ENCODE measurements at places on chromosomes 4 and X.

DNA sequence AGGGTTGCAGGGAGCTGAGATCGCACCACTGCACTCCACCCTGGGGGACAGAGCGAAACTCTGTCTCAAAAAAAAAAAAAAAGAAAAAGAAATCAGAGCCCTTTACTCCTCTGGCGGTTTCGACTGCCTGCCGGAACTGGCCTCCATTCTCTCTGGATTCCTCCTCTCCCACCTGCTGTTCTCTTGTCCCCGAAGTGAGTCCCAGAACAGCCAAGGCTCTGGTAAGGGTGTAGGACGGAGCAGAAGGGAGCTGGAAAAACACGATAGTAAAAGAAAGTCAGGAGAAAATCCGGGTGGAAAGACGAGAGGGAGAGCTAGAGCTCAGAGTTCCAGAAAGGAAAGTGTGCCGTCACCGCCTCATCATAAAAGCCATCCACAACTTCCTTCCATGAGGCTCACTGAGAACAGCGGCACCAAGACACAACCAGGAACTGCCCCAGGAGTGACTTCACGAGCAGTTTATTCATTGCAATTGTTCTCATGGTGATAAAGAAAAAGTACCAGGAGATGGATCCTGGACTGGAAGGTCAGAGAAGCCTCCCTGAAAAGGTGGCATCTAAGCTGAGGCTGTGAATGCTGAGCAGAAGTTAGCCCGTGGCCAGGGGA is 12.3 kb downstream of the TLR3 start:
- no peak for DNase-seq

- no peak for DNase-seq
Measured at GRCh38 chr4:149891426-149891825, 75.8 kb upstream of the IQCM start.

GRCh38 chr4:173301518-173302201 is 32.5 kb downstream of the HMGB2 start:
- DNase-seq, result no peak

DNA sequence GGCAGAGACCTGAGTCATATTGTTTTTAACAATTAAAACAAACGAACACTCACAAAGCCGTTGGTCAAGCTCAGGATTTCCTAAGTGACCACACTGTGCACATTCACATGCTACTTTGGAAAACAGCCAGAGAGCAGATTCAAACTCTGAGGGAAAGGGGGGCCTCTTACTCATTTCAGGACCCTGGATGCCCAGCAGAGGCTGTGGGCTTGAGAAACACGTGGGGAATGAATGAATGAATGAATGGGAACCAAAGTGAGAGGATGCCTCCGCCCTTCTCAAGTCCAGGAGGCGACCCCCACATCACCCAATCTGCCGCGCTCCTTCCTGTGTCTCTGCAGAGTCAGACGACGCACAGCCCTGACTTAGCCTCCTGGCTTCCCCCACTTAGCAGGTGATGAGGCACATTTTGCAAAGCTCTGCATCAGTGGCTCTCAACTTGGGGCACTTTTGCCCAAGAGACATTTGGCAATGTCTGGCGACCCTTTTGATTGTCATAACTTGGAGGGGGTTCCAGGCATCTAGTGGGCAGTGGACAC is 76.0 kb downstream of the ABLIM2 start:
- no peak for DNase-seq

DNA sequence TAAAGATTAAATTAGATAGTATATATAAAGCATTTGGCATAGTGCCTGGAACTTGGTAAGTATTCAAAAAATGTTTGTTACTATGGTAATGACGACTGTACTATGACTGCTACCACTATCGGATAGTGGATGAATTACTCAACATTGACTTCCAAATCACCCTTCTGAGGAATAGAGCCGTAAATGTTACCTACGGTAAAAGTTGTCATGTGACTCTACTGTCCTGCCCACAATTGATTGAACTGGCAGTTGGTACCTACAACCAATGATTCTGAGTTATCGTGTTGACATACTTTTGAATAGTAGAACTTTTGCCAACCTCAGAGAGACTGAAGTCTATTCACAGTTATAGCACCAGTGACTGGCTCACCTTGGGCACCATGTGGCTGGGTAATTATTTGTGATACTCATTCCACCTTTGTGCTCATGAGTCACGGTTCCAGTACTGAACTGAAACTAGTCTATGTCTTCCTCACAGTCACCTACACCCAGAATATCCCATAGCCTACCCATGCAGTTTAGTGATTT is 185.5 kb upstream of the PITX2 start:
- no peak for DNase-seq

DNA sequence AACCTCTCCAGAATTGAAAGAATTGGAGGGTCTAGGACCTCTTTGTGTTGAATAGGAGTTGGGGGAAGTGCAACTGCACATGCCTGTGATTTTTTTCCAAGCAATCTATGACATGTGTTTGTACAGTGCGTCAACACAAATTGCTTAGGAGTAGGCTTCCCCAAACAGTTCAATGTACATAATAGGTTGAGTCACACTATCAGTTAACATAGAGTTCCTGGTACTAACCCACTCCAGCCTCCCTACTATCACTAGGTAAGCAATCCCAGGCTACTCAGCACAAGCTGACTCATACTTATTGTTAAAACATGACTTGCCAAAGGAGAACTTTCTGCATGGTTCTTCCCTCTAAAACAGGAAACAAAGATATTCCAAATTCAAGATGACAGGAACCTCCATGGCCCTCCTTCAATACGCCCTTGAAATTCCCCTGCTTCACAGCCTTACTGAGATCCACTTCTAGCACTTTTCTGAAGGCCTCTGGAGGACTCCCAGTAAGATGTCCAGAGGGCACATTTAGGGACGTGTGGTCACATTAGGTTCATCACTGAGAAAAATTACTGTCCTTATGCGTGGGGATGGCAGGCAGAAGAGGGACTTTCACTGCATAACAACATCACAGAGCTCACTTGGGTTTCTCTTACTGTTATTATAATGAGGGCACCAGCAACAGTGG is 8.4 kb upstream of the VSIG1 start:
- DNase-seq, result no peak

DNA sequence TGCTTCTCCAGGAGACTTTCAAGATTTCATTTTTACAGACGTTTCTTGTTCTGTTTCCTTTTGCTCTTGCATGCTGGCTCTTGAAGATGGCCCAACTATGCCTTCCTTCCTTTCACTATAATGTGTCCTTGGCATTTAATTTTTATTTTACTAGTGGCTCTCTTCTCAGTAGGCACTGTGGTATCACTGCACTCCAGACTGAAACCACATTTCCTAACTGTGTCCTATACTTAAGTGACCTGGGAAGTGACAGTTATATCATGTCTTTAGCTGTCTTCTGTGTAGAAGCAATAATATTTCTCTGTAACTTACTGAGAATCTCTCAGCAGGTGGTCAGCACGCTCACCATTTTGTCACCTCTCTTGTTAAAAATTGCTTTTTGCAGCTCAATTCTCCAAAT is 168.9 kb downstream of the IL1RAPL1 start:
- DNase-seq, result no peak

DNA sequence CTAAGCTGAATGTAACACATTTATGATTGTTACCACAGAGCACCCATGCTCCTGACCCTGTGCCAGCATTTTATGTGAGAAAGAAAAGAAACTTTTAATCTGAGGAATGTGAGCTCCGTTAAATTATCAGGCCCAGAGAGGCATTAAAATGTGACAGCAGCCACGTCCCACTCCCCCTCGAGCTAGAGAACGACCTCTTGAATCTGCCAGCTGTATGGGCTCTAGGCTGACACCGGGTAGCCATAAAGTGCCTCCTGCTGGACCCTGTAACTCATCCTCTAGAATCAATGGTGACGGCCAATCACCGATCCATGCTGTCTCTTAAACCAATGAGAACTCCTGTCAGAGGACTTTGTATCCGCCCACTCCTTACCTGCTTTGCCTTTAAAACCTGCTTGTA is 110.2 kb upstream of the ADRA2C start:
- no peak for DNase-seq

DNA sequence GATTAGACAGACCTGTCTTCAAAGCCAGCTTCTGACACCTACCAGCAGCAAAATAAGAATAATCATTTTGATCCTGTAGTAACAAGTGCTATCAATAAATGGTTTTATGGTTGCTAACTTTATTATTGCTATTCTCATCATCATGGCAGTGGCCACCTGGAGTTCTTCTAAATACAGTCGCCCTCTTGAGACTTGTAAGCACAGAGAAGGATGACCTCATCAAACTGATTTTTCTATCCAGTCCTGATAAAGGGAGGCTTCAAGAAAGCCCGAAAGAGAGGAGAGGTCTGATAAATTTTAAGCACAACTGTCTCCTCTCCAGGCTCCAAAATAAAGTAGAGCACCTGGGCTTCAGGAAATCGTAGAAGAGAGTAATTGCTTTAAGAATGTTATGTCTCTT is 286.4 kb downstream of the USP46 start:
- no peak for DNase-seq

DNA sequence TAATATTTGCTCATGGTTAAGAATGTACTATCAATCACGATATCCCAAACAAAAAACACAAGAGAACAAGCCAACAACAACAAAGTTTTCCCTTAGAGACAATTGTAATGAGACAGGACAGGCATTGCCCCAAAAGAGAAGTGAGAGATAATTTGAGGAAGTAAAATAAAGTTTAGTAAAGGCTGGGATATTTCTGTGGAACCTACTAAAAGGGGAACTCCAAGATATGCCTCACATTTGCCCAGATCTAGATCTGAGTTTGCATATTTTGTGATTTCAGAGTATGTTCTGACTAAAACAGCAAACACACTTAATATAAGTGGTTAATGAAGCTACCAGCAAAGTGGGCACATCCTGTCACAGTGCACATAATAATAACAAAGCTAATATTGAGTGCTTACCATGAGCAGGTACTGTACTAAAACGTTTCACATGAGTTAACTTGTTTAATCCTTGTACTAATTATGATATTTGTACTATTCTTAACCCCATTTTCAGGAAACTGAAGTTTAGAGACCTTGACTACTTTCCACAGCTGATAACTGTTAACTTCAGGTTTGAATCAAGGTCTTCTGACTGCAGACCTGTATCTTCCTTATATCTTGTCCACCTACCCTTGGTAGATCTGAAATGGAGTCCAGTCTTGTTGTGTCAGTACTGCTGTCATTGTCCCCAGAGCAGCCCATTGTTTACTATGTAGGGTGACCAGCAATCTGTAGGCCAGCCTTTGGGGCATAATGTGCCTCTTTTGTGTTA is 26.0 kb upstream of the BMP2K start:
- no peak for DNase-seq

DNA sequence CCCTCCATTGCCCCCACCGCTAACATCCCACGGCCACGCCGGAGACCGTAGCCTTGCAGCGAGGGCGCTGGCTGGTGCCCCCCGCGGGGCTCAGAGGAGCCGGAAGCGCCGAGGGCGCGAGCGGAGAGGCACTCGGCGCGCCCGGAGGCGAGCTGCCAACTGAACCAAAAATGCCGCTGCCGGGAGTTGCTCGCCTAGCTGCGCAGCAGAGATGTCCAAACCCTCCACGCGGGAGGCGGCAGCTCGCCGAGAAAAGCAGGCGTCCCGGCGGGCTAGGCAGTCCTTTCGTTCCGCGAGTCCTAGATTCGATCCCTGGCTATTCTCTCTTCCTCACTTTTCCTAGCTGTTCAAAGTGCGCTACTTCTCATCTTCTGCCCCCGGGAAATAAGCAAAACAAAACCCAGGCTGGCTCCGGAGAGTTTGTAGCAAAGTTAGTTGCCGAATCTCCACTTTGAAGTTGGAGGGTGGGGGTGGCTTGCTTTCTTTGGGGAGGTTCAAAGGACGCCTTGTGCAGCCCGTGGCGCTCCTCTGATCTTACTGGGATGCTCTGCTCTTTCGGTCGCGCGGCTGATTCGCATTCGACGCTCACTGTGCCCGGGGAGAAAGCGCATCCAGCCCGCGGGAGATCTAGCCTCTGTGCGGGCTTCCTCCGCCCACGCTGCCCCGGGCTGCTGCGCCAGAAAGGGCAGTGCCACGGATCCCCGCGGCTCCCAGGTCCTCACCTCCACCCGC is 723 bp downstream of the NKX6-1 start:
- no peak for DNase-seq

- no peak for DNase-seq
Measured at GRCh38 chrX:39850630-39851152, 247.1 kb downstream of the BCOR start.

- DNase-seq, result no peak
Measured at GRCh38 chrX:57044245-57044644, 48.9 kb upstream of the SPIN3 start.

DNA sequence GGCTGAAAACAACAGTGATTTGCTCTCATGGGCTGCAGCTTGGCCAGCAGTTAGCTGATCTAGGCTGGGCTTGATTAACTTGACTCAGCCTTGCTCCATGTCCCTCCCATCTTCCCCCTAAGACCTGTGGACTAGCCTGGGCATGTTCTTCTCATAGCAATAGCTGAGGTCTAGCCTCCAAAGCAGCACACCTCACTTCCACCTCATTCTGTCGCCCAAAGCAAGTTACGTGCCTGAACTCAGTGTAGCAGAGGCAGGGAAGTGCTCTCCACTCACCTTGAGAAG is 62.2 kb downstream of the EVC start:
- no peak for DNase-seq

- DNase-seq, result peak; percentile 65
Measured at GRCh38 chrX:107775734-107776511, at the start of gene TSC22D3. Gene TSC22D3, minus strand, starts transcription at chrX:107775787. Its CDS starts 368 bp downstream, at chrX:107775419.

- no peak for DNase-seq
Measured at GRCh38 chrX:110257889-110258288, 60.0 kb downstream of the AMMECR1 start.

GRCh38 chrX:66015152-66015831 is 24.6 kb downstream of the VSIG4 start:
- DNase-seq, result no peak

GRCh38 chrX:109943092-109943739 is 59.7 kb upstream of the TMEM164 start:
- no peak for DNase-seq

DNA sequence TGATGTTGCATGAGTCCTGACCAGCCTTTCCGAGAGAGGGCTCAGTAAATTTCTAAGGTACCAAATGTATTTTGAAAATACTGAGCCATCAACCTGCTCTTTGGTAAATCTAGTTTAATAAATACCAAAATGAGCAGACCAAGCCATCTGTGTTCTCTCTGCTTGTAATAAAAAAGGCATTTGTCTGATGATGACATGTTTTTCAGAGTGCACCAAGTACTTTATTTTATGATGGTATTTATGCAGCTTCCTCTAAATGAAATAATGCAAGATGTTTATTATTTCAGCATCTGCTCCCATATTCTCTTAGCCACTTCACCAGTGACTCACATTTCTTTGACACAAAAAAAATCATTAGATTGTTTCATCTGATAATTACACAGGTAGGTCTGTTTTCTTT is 700.5 kb downstream of the TRIML1 start:
- DNase-seq, result no peak

DNA sequence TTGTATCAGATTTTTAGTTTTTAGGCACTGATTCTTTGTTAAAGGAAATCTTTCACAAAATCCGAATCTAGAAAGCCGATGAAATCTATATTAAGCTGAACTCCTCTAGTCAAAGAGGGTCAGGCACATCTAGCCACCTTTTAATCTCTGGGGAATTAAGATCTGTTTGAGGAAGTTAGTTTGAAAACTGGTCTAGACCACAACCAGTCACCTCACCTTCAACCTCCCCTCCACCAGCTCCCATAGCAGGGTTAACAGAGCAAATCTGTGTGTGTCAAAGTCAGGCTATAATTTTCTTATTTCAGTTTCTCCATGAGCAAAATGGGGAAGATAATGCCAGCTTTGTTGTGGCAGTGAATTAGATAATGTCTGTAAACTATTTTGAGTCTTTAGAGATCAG is 110.0 kb upstream of the IGFBP7 start:
- DNase-seq, result no peak

All from head of caudate nucleus (tissue), 42 donors.